ENCODE measurements at places on chromosomes 3 and 15. TPM values are rescaled to one million over a fixed set of nuclear protein-coding genes. Genes with fewer than 3 reads are reported as not detected.

RTP4 gene
- 11.2 TPM for polyA plus RNA-seq

PLA2G4E gene
- polyA plus RNA-seq, result not detected

EPHB3 gene
- polyA plus RNA-seq, result 1.8 TPM

GOLGA6L25 gene
- not detected for polyA plus RNA-seq

OR5K2 gene
- polyA plus RNA-seq, result not detected

C15orf61 gene
- 2.2 TPM for polyA plus RNA-seq

Data from sigmoid colon (tissue), 7 donors.